Ascending aorta (tissue), 2 donors: ENCODE measurements at places on chromosomes 4 and X.

- no peak for DNase-seq
Observed at GRCh38 chrX:133709501-133709900, 275.9 kb downstream of the GPC3 start.

- no peak for DNase-seq
Observed at GRCh38 chr4:15601862-15602261, 53.3 kb downstream of the FBXL5 start.

- no peak for DNase-seq
Observed at GRCh38 chrX:10208953-10209352, 52.2 kb downstream of the CLCN4 start.

GRCh38 chr4:114078636-114079035 is 99.2 kb upstream of the ARSJ start:
- DNase-seq: no peak

DNA sequence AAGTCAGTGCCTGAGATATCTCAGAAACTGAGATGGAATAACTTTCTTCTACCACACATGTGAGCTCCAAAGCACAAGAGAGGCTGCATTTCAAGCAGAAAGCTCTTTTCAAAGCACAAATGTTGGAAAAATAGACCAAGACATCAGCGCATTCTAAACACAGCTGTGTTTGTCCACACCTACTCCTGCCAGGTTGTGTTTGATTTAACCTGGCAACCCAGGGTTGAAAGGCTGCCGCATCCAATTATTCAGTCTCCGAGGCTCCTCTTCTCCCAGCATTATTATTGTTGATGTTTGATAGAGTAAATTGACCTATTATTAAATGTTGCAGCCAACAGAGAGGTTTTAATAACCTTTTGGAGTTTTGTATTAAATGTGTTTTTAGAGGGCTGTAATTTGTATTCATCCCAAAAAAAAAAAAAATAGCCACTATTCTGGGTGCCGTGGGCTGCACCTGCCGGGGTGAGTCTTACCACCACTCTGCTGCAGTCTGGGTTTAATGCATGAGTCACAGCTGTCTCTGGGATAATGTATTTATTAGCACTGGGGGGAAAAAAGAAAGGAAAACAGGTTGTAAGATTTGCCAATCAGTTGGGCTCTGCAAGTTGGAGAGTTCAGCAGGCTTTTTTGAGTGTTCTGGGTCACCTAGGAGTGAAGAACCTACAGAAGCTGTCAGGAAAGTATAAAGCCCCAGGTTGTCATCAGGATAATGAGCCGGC is 105.2 kb upstream of the NOCT start:
- DNase-seq: no peak

- no peak for DNase-seq
Observed at GRCh38 chrX:65985922-65986588, 53.8 kb downstream of the VSIG4 start.

DNA sequence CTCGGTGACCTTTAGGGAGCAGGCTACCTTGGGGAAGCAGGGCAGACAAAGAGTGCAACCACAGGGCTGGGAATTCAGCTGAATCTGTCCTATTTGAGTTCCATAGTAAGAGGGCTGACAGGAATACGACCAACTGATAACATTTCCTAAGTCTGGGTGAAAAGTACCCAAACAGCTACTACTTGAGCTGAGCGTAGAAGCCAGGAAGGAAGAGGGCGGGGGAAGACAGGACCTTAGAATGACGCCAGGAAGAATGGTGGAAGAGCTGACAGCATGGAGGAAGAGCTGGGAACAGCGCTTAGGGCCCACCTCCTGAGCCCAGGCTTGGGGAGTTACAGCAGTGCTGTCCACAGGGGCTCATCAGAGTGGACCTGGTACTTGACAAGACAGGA is 14.4 kb downstream of the MECP2 start:
- DNase-seq: no peak
